ENCODE measurements at places on chromosomes 4 and X.

GRCh38 chr4:10173037-10173753 lies 56.6 kb upstream of the WDR1 start:
- DNase-seq: no peak

DNA sequence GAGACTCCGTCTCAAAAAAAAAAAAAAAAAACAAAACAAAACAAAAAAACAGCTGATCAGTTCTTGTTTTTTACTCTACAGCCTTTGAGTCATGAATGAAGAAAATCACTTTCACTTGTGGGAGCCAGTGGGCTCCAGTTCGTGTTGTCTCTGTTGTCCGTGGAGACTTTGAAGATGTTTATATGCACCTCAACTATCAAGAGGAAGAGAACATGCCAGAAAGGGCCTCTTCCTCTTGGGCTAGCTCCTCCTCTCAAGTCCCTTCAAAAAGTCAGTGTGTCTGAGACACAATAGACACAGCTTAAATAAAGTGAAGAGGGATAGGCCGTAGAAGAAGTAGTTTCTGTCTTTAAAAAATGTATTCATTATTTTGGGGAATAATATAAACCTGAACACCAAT lies 182.7 kb downstream of the KDR start:
- no peak for DNase-seq

DNA sequence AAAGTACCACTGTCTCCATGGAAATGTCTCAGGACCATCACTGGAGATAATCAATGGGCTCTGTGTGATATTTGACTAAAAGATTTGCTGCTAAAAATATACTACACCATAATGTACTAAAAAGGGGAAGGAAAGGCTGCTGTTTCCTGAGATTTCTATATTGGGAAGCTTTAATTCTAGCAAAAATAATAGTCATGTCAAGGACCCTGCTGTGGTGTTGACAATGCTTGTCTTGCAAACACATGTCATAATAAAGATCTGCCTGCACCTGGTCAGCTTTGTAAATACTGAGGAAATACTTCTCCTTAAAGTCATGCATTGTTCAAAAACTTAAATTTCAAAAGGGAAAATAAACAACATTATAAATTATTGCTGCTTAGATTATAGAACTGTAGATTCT lies 417.9 kb downstream of the GPM6A start:
- DNase-seq: no peak

- DNase-seq: no peak
Measured at GRCh38 chr4:186984105-186984644, 260.5 kb upstream of the FAT1 start.

GRCh38 chr4:143025081-143025704 lies 159.5 kb upstream of the USP38 start:
- DNase-seq: no peak

- DNase-seq: no peak
Measured at GRCh38 chrX:45697591-45697990, 496.9 kb upstream of the DIPK2B start.

GRCh38 chr4:122481766-122482405 lies 25.4 kb upstream of the IL2 start:
- DNase-seq: no peak

- DNase-seq: no peak
Measured at GRCh38 chr4:1927675-1928074, 56.5 kb downstream of the NSD2 start.

- no peak for DNase-seq
Measured at GRCh38 chrX:19889582-19890342, 2.4 kb upstream of the SH3KBP1 start.

- DNase-seq: no peak
Measured at GRCh38 chr4:88177983-88178625, 19.7 kb upstream of the ABCG2 start.

- no peak for DNase-seq
Measured at GRCh38 chr4:87975466-87975865, at the start of gene SPP1. Gene SPP1, plus strand, starts transcription at chr4:87975714. Its CDS starts 1,182 bp downstream, at chr4:87976896.

DNA sequence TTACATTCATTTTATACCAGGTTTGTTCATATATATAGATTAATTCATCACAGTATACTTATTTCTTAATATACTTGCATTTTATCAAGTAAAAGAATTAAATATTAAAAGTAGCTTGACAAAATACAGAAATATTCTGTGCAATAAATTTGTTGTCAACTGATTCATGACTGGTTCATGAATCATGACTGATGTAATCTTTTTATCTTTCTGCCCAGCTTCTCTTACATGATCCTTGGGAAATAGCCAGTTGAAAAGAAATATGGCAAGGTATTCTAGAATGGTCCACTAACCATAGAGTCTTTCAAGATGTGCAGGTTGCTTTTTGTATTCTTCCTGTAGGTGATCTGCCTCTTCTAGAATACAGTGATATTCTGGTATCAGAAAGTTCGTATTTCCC lies 4.2 kb upstream of the CCNA2 start:
- no peak for DNase-seq

- no peak for DNase-seq
Measured at GRCh38 chr4:99856166-99856565, 38.1 kb downstream of the LAMTOR3 start.

- DNase-seq: no peak
Measured at GRCh38 chrX:17987783-17988182, 126.7 kb upstream of the RAI2 start.

DNA sequence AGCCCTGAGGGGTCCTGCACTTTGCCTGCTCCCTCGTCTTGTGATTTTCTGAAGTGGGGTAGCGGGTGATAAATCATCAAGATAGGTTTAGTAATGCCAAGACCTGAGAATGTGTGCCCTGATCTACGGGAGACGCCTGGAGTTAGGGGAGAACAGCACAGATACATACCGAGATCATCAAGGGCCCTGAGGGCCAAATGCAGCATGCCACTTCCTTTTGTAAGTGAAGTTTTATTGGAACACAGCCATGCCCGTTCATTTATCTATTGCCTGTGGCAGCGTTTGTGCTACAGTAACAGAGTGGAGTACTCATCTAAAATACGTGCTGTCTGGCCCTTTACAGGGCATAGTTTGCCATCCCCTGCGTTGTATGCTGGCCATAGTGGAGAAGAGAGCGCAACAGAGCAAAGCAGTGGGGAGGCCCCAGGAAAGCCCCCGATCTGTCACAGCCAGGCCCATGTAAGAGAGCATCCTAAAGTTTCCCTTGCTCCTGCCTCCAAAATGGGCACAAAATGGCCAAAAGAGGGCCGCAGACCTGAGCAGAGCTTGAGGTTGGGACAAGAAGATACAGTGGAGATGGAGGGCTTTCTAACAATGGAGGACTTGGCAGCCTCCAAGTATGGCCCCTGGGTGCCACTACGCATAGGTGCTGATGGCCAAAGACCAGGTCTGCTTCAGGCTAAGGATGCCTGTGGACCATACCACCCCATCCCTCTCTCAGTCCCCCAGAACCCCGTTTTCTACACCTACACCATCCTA lies 167.0 kb downstream of the SMIM20 start:
- DNase-seq: no peak

DNA sequence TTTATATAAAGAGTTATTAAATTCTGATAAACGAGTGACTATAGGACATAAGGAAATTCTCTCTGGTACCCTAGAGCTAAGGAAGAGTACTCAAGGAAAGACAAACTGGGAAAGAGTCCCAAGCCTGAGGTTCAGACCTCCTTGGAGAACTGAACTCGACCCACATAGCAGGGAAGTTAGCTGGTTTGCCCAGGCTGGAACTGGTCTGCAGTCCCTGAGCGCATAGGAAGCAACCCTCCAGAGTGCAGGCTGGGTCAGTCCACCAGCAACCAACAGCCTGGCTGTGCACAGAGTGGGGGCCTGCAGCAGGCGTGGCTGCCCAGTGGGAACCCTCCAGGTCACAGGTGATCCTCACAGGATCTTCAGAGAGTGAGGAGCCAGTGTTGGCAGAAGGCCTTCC lies 114.1 kb downstream of the SOWAHB start:
- DNase-seq: no peak

- no peak for DNase-seq
Measured at GRCh38 chrX:87374324-87374723, 143.3 kb upstream of the KLHL4 start.

- DNase-seq: no peak
Measured at GRCh38 chr4:119783189-119783983, 154.8 kb upstream of the PDE5A start.

All from DMS 273 treated with DMSO at 0.1 percent for 48 hours (cell line).